Left lobe of liver (tissue), 2 donors: ENCODE measurements at places on chromosomes 2 and 18. TPM values are rescaled to one million over a fixed set of nuclear protein-coding genes. Genes with fewer than 3 reads are reported as not detected.

The ANKRD30BL gene
- total RNA-seq: not detected

The EFHD1 gene
- total RNA-seq: 27.3 TPM

GRCh38 chr2:208320686-208321085 is 54.6 kb downstream of the PIKFYVE start:
- no peak for DNase-seq

DNA sequence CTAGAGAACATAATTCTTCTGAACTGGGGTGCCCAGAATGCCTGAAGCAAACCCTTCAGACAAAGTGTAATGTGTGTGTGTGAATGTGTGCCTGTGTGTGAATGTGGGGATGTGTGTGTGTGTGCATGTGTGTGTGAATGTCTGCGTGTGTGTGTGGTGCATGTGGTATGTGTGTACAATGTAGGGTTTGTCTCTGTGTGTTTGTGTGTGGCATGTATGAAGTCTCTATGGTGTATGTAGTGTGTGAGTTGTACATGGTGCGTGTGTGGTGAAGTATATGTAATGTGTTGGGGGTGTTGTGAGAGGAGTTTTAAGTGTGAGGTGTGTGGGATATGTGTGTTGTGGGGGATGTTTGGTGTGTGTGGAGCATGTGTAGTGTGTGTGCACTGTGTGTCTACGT is 129.3 kb upstream of the SOX11 start:
- no peak for DNase-seq

DNA sequence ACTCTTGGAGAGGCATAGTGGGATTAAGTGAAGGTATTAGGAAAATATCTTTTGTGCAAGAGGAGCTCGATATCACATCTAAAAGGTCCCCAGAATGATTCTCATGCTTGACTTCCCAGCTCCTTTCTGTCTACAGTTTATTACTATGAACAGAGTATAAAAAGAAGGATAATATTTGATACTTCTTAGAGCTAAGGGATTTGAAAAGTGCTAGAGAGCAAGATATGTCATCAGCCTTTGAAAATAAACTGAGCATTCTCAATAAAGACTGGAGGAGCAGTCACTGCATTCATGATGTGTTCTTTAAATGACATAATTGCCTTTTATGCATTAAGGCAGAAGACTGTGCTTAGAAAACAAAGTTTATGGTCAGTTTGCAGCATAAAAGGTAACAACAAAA is 543.2 kb upstream of the NRXN1 start:
- DNase-seq: no peak

GRCh38 chr2:101310834-101311695 is 2.6 kb upstream of the RNF149 start:
- DNase-seq: no peak

DNA sequence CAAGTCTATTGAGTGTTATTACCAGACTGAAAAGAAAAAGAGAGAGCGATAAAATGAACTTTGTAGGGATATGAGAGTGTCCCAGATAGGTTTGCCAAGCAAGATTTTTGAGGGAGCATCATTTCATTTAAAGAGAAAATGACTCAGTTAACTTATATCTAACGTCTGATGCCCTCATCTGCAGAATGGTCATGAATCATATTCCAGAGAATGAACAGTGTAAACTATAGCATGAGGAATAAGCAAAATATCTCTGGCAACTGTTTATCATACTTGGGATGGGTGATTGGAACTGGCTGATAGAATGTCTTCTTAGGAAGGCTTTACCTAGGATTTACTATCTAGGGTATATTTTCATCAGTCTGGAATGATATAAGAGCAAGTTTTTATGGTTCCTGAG is 289.4 kb downstream of the CMPK2 start:
- no peak for DNase-seq
